ENCODE measurements at places on chromosomes 11 and 22.

DNA sequence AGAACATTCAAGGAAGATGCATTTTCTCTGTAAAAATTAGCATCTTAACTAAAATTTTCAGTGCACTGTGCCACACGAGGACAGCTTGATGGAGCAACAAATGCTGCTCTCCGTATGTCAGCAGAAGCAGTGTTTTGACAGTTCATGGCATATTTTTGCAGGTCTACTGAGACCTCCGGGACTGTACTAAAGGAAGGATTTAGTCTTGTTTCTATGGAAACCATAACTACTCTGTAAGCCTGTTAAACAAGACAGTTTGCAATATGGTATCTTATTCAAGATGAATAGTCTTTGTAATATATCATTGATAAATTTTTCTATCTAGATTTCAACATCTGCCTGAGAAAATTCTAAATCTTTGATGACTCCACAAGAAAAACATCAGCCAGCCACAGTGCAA lies 184.0 kb upstream of the GUCY1A2 start:
- DNase-seq = no peak

DNA sequence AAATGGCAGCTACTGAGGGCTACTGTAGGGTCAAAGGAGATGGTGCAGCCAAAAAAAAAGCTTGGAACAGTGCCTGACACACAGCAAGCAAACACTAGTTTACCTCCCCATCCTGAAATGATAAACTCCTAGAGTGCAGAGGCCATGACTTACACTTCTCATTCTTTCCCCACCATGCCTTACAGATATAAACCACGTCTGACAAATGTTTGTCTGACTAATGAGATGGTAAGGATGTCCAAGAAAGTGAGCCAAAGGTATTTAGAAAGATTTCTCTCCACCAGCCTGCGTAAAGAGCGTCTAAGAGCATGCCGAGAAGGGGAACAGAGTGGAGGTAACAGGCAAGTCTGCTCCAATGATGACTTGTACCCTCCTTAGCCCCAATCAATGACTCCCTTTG lies 99.0 kb downstream of the LARGE1 start:
- DNase-seq = no peak

GRCh38 chr11:92875473-92875872 lies 94.0 kb upstream of the MTNR1B start:
- DNase-seq = no peak

DNA sequence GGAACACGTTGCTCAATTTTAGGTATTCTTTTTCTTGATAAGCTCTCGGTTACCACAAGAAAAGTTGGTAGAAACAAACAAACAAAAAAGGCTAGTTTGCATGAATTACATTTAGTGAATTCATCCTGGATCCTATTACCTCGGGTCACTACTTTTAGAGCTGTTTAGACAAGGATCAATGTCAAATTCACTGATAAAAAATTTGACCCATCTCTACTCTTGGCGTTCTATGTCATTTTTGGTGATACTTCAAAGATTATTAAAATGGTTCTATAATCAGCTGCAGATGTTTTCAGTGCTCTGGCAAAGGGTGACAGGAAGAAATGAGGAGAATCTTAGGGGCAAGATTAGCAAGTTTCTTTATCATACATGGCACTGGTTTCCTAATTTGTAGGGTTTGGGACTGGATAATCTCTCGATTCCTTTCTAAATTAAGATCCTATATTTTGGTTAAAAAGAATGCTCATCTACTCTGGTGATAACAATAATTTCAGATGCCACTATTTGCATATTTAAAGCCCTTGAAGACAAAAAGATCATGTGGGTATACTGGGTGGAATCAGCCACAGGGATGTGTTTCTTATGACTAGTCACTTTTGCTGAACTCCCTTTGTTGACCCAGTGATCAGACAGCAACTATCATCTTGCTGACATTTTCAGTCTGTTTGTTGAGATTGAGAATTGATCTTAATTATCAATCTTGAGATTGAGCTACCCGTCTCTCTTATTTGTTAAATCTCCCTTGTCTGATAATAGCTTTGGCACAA lies 442.9 kb downstream of the AASDHPPT start:
- DNase-seq = no peak

DNA sequence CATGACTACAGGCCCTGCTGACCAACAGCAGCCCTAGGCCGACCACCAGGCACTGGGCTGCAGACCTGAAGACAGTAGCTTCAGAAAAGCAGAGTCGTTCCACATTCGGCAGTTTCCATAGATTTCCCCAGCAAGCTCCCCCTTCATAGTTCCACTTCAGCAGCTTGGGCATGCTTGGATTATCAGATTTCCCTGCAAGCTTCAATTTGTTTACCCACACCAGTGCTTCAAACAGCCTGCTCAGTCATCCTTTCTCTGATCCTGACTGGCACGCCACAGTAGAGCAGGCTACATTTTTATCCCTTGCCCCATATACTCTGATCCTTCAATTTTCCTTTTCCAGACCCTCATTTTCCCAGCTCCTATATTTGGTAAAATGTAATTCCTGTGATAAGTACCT lies 51.1 kb upstream of the CFAP300 start:
- DNase-seq = no peak

DNA sequence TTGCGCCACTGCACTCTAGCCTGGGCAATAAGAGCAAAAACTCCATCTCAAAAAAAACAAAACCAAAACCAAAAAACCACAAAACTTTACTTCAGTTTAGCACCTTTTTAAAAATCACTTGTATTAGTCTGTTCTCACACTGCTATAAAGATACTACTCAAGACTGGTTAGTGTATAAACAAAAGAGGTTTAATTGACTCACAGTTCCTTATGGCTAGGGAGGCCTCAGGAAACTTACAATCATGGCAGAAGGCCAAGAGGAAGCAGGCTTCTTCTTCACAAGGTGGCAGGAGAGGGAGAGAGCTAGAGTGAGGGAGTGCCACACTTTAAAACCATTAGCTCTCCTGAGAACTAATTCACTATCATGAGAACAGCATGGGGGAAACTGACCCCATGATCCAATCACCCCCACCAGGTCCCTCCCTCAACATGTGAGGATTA lies 261.3 kb downstream of the TMEM135 start:
- DNase-seq = no peak

DNA sequence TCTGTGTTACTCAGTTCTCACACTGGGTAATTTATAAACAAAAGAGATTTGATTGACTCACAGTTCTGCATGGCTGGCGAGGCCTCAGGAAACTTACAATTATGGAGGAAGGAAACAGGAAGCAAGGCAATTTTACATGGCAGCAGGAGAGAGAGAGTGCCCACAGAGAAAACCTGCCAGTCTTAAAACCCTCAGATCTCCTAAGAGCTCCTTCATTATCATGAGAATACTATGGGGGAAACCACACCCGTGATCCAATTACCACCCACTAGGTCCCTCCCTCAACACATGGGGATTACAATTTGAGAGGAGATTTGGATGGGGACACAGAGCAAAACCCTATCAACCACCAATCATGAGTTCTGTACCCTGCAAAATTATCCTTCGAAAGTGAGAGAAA lies 1180.8 kb downstream of the JRKL start:
- no peak for DNase-seq

DNA sequence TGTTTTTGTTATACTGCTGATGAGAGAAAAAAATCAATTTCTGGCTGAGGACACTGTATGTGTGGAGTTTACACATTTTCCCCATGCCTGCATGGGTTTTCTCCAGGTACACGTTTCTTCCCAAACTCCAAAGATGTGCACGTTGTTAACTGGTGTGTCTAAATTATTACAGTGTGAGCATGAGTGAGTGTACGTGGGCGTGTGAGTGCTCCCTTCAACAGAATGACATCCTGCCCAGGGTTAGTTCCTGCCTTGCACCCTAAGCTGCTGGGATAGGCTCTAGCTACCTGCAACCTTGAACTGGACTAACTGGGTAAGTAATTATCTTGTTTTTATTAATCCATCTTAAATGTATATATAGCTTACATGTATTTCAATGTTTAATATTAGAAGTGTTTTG lies 5.5 kb downstream of the NPAT start:
- no peak for DNase-seq

DNA sequence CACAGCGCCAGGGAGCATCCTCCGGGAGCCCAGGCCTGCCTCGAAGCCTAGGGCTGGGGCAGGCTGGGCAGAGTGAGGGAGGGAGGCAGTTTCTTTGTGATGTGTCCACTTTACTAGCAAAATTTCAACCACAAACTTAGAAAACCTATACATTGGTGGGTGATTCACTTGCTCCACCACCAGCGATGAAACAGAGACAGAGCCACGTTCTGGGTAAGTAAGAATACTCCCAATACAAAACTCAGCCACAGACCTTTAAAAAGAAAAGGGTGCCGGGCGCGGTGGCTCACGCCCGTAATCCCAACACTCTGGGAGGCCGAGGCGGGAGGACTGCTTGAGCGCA lies 22.3 kb downstream of the CDKN1C start:
- no peak for DNase-seq

- no peak for DNase-seq
Observed at GRCh38 chr11:119373059-119373920, 8.2 kb downstream of the USP2 start.

DNA sequence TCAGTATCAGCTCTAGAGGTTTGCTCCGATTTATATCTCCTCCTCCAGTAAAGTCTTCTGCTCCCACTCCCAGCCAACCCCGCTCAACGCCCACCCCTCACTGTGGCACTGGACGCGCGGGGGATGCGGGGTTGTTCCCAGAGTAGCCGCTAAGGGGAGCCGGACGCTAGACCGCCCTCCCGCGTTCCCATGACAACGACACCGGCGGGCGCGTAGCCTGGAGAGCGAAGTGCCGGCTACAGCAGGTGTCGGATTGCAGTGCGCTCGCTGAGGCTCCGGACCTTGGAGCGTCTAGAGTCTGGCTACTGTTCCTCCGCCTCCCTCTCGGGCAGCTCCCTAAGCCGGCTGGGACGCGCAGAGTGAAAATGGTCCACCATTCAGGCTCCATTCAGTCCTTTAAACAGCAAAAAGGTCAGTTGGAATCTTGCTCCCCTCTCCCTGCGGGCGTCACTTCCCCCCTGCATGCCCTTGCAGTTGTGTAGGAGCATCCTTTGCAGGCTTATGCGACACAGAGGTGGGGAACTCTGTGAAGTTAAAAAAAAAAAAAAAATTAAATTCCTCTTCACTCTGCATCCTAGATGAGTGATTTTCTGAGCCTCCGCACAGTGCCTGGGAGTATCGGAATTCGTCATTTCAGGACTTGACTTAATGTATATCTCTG lies at the start of gene ANO3:
TSS of gene ANO3 (plus strand) at position 220 of the 661 bp plus-strand sequence. CDS start at position 366, 146 bp downstream.
- no peak for DNase-seq

- peak; percentile 7 for DNase-seq
Observed at GRCh38 chr11:5153574-5154431, 754 bp downstream of the OR52A1 start.

DNA sequence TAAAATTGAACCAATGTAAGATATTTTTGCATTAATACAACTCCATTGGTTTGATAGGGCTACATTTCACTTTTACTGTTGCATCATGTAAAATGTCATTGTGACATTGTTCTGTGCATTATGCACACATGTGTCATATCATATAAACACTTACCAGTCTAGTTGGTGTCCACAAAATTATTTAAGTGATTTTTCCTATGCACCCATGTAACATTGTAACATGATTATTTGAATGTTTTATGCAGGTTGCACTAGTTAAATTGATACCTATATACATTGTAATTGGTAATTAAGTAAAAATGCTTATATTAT lies 9.6 kb upstream of the BIRC3 start:
- no peak for DNase-seq

DNA sequence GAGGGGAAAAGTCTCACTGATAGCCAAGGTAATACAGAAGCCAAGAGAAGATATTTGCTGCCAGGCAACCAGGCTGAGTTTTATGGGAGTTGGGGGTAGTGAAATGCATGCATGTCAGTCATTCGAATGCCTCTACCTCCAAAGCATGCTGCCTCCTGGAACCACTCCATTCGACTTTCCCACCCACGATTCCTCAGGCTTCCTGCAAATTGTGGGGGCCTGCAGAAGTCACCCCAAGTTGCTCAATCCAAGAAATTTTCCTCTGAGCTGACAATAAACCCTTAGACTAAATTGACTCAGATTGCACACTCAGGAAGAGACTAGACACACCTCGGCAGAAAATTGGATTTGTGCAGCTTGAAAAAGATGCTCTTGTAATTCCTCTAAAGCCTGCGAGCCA lies 73.6 kb upstream of the GRK3 start:
- DNase-seq = no peak

GRCh38 chr11:58652726-58653280 lies 30.3 kb downstream of the CNTF start:
- no peak for DNase-seq

DNA sequence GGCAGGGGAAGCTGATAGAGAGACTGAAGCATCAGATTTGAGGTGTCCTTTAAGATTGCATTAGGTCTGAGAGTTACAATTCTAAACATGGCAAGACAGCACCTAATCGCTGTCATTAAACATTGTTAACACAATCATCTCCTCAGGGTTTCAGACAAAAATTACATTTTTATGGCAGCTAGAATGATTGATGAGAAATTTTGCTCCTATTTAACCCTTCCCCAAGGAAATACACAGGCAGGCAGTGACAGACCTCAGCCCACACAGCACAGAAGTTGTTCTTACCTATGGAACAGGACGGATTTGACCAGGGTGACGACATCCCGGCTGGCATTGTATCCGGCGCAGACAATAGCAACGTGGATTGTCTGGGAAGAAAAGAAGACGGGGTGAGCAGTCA lies 294.3 kb downstream of the LARGE1 start:
- no peak for DNase-seq

DNA sequence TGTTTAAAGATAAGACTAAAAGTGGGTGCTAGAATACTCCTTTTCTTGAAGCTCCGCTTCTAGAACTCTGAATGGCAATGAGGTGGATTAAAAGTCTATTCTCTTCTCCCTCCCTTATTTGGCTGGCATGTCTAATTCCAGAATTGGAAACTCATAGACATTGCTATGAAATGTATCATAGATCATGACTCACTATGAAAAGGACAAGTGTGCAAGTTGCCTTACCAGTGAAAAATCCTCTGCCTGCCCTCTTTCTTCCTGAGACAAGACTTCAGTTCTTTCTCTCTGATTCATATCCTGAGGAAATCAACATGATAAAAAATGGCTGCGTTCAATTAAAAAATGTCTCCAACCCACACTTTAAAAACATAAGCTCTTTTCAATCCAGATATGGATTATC lies 73.2 kb upstream of the BLID start:
- DNase-seq = no peak

DNA sequence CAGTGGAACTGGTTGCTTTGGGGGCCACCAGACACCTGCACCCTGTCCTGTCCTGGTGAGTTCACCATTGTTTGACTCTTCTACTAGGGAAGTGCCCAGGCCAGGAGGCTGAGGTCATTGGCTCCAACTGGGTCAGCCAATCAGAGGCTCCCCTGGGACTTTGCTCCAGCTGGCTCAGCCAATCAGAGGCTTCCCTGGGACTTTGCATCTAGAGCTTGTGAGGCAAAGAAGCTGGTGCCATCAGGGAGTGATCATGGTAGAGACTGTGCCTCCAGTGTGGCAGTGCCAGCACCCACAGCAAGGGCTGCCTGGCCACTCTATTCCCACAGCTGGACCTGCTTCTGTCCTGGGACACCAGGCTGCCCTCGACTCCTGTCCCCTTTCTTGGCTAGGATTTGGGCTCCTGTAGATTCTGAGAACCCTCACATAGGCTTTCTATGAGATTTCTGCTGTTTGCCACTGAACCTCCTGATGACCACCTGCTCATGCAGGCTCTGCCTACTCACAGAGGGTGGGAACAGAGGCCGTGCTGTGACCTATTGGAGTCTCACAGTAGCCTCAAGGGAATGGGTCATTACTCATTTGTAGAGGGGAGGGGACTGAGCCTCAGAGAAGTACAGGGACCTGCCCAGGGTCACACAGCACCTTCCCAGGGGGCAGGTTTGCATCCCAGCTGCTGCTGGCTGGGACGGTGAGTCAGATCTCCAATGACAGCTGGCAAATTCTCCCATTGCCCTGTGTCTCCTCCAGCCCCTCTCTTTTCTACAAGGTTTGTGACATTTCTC lies 59.2 kb upstream of the SHISAL1 start:
- DNase-seq = no peak

- DNase-seq = peak; percentile 27
Observed at GRCh38 chr22:39995393-39996252, 869 bp downstream of the FAM83F start.

Measured in hematopoietic multipotent progenitor cell treated with erythropoietin and hydrocortisone succinate and interleukin-3 and kit ligand, for 15 days (in vitro differentiated cells).